ENCODE measurements at places on chromosomes 11 and 22.

- DNase-seq, result no peak
These were observed 911 bp downstream of the A4GALT start for GRCh38 chr22:42719656-42720262.

DNA sequence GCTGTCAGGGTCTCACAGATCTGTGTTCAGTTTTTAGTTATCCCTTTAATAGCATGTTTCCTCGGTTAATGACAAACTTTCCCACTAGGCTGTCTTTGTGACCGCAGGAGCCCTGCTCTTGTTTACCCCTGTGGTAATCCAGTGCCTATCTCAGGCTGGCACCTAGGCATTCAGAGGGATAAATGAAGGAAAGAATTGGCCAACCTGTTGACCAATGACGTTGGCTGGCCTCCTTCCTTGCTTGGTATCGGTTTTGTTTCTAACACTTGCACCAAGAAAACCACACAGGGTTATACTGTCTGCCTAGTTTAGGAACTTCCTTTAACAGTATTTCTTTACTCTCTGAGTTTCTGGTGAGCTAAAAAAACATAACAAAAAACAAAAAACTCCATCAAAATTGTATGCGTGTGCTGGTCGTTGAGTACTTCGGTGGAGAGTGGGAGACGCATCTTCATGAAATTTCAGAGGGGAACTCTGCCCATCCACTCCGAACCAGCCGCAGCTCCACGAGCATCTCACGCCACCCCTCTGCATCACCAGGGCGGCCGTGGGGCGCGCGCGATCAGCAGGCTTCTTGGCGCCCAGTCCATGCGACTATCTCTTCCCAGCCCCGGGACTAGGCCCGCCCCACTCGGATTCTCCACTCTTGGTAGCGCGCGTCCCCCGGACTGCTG, 563 bp upstream of the ENDOD1 start:
- no peak for DNase-seq

DNA sequence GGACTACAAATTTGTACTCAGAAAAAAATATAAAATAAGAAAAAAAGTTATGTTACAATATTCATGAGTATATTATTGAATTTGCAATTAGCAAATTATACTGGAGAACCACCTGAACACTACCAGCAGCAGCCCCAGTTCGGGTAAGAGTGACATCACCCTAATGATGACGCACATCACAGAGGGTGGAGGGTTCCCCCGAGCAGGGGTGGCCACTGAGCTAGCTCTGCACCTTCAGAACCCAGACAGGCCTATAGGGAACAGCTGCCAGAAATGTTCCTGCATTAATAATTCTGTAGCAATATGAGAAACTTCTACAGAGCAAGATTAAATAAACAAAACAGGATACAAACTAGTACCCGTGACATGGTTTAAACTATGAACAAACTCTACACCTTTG, 17.5 kb upstream of the ARAP1 start:
- DNase-seq, result no peak

- no peak for DNase-seq
These were observed 26.8 kb downstream of the PGM2L1 start for GRCh38 chr11:74371269-74372052.

GRCh38 chr22:19488285-19488684, 8.6 kb downstream of the CDC45 start:
- DNase-seq, result no peak

GRCh38 chr22:30182815-30183214, 63.7 kb downstream of the LIF start:
- no peak for DNase-seq

- no peak for DNase-seq
These were observed 40.2 kb downstream of the FEZ1 start for GRCh38 chr11:125455851-125456250.

DNA sequence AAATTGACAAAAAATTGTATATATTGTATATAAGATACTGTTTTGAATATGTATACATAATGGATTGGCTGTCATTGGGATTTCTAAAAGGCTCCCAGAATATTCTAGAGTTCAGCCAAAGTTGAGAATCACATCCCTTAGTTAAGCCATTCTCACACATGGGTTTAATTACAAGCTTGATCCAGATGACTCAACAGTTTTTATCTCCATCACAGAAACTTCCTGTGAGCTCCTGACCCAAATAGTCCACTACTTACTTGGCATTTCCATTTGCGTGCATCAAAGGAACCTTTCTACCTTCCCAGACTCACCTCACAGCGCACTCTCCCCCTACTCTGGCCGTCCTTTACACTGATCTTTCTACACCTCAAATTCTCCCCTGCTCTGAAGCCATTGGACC, 184.8 kb upstream of the ARHGAP20 start:
- DNase-seq, result no peak

DNA sequence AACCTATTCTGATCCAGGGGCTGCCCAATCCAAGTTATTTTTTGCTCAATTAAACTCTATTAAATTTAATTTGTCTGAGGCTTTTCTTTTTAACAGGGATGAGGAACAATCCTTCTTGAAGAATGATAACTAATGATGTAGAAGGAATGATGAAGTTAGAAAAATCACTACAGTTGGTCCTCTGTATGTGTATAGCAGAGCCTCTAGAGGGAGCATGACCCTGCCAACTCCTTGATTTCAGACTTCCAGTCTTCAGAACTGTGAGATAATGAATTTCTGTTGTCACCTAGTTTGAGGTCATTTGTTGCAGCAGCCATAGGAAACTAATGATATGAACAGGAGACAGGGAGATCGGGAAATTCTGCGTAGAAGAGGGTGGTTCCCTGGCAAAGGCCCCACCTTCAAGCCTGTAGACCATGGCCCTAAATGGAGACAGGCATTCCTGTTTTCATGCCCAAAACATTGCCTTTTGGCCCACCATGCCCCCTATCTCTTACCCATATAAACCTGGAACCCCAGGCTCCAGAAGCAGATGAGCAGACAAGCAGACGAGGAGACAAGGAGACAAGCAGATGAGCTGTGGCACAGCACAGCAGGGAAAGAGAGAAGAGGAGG, 7.7 kb upstream of the QSER1 start:
- peak; percentile 5 for DNase-seq

DNA sequence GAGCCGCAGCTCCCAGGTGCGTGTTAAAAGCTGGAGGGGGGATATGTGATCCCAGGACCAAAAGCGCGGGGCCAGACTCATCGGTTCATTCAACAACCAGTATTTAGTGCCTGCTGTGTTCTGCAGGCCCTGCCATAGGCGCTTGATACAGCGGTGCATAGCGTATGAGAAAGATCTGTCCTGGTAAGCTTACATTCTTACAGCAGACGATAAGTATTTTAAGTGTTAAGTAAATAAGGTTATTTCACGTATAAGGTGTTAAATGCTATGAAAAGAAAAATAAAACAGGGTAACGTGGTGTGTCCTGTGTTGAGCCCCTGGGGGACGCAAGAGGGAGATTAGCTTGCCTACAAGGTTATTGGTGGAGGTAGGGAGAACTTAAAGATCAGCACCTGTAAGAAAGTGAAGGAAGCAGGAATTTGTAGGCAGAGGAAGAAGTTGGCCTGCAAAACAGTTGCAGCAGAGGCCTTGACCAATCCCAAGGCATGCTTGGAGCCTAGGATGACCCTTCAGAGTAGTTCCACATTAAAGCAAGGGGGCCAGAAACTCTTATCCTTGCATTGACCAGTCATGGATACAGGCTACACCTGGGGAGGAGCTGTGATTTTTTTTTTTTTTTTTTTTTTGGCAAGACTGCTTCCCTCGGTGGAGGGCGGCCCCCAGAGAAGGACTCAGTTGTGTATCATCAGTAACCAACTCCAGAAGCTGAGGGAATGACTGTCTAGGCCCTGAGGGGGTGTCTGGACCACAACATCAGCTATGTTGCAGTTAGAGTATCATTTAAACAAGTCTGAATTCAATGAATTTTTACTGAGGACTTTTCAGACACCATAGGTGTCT, 487 bp upstream of the LIPT2 start:
- peak; percentile 83 for DNase-seq

- no peak for DNase-seq
These were observed 8.4 kb downstream of the KRTAP5-6 start for GRCh38 chr11:1705126-1706052.

GRCh38 chr22:47303161-47303890, 540.9 kb downstream of the TBC1D22A start:
- DNase-seq, result no peak

DNA sequence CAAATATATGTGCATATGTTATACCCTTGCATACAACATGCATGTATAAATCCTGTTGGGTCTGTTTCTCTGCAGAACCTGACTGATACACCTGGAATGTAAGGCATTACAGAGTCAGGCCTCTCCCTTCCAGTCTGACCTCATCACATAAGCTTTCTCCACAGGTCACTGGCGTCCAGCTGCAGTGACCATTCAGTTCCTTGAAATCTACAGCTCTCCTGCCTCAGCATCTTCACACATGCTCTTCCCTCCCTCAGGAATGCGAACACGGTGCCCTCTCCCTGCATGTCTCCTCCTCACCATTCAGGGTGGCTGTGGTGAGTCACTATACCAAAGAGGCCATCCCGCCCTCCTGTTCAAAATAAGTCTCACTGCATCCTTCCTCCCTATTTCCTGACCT, 657.8 kb upstream of the B3GAT1 start:
- DNase-seq, result no peak

DNA sequence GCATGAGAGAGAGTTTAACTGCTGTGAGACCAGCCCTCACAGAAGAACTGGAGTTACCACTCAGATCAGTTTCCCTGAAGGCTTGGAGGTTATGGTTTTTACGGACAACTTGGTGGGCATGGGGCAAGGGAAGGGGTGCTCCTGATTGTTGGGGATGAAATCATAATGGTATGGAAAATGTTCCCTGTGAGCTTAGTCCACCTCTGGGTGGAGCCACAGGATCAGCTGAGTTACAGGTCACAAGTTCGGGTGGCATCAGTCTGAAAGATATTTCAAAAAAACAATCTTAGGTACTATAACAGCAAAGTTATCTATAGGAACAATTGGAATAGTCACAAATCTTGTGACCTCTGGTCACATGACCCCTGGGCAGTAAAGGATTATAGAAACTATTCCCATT, 162.9 kb downstream of the DLG2 start:
- DNase-seq, result peak; percentile 3

GRCh38 chr11:70060611-70061293, 17.4 kb upstream of the ANO1 start:
- no peak for DNase-seq

- DNase-seq, result no peak
These were observed 24.2 kb downstream of the TMPRSS5 start for GRCh38 chr11:113681711-113682413.

DNA sequence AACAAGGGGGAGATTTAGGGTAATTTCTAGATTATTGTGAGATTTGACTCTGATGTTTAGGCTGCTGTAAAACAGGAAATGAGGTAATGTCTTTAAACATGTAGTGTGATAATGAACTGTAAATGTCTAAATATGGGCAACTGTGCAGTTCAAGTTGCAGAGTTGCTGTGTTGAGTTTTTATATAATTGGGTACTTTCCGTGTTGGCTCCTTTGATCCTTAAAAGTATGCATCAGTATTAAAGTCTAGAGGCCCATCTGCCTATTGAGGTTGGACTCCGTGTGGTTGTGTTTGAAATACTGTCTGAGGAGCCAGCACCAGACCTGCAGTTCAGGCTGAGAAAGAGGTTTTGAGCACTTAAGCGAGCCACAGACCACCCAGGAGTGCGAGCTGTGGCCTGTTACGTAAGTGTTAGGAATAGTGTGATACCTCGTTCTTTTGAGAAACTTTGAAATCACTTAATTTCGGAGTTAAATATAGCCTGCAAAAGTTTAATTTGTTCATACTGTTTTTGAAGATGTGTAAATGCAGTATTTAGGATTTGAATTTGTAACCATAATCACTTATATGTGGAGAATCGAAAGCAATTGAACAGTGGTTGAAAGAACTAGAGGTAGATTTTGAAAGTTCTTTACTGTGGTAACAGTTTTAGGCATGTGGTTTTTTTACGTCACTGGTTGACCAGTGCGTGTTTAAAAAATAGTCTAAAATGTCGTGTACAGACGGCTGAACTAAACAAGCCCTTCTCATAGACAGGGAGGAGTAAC, 9.0 kb downstream of the FAM118A start:
- no peak for DNase-seq

DNA sequence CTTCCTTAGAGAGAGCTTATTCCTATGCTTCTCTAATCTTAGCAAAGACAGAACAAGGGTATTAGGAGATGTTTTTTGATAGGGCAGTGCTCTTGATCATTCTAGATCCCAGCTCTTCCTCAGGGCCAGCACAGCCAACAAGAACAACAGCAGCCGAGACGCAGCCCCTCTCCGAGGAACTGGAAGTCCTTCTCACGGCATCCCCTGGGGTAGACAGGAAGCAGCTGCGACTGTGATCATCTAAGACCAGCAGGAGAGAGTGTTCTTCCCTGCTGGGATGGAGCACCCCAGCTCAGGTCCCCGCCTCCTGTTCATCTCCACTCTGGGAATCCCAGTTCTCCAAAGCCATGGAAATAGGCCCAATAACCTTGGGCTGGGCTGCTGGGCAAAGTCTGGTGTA, 29.6 kb downstream of the IRAG1 start:
- no peak for DNase-seq

- no peak for DNase-seq
These were observed 130.5 kb downstream of the LARGE1 start for GRCh38 chr22:33789690-33790253.

- DNase-seq, result no peak
These were observed 8.0 kb downstream of the CSNK2A3 start for GRCh38 chr11:11345099-11345498.

- DNase-seq, result no peak
These were observed 358.7 kb upstream of the NARS2 start for GRCh38 chr11:78933350-78933749.

DNA sequence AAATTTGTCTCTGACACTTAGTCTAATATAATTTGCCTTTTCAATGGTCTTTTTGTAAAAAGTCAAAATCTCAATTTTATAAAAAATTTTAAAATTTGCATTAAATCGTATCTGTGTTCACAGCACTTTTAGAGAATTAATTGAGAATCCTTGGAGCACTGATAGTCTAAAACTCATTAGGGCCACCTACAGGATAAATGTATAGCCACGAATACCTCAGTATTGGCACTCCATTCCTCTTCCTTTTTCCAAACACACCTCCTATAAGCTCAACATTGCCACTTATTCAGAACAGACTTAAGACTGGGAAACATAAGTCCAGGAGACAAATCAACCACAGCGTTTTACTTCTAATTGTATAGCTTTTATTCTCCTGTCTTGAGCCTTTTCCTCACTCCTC, 776.0 kb upstream of the ARHGAP42 start:
- DNase-seq, result peak; percentile 35

DNA sequence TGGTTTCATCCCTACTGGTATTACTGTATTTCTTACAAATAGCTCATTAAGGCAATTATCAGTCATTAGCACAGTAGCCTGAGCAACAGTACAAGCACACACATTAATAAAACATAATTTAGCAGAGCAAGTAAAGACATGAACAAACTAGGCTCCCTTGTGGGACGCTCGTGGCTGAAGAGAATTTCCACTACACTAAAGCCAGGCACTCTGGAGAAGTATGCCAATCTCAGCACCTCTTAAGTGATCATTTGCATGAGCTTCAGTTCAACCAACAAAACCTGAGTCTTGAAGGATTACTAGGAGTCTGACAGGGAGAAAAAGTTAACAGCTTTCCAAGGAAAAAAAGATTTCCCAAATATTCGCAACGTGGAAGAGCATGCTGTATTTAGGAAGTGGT, 109.1 kb downstream of the LARGE1 start:
- peak; percentile 25 for DNase-seq

Measured in NCI-H82 (cell line).